ENCODE measurements at places on chromosomes 6 and 20.

DNA sequence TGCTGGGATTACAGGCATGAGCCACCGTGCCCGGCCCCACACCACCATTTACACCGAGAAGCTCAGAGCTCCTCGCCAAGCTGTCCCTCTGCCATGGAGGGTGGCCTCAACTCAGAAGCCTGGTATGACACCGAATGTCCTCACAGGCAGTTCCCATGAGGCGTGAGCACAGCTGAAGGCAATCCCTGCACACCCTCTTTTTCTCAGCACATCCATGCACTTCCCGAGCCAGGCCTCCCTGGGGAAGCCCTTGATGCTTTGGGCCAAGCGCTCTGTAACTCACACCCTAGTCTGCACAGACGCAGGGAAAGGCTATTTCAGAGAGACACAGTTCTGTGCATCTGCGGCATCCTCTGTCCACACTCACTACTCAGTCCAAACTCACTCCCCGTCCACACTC lies 18.4 kb downstream of the THBS2 start:
- H3K4me3 ChIP-seq, result no peak overlapping the region
- H3K27me3 ChIP-seq, result no peaks in the 10 kb centered on the region
- DNase-seq, result no peak
- no peak overlapping the region for H3K27ac ChIP-seq

DNA sequence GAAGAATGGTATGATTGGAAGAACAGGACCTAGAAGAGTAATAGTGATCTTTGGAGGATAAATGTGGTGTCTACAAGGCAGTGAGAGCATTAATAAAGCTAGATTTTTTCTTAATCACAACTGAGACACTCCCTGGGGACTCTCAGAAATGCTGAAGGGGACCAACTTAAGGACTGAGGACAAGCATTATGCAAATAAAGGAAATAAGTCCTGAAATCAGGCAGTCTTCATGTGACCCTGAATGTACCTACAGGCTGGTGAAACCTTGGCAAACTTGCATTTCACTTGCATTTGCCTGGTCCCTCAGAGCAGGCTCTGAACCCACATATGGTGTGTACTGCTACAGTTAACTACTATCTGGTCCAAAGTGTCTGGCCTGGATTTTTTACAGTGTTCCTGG lies 19.3 kb upstream of the TTK start:
- no peaks in the 10 kb centered on the region for H3K4me1 ChIP-seq
- H3K36me3 ChIP-seq, result no peaks in the 10 kb centered on the region
- DNase-seq, result no peak

- no peak overlapping the region for H3K27ac ChIP-seq
- no peak overlapping the region for H3K4me3 ChIP-seq
- peaks cover 8% of the 10 kb centered on the region for H3K4me1 ChIP-seq
- H3K27me3 ChIP-seq, result no peaks in the 10 kb centered on the region
- peaks cover 1% of the 10 kb centered on the region for H3K36me3 ChIP-seq
Measured at GRCh38 chr6:143743301-143744166, 65.8 kb downstream of the PHACTR2 start.

GRCh38 chr6:81801489-81801888 lies 49.0 kb upstream of the TENT5A start:
- no peak overlapping the region for H3K27ac ChIP-seq
- no peaks in the 10 kb centered on the region for H3K27me3 ChIP-seq
- H3K36me3 ChIP-seq, result no peaks in the 10 kb centered on the region
- no peak for DNase-seq
- no peak overlapping the region for H3K4me3 ChIP-seq

GRCh38 chr20:47031821-47032220 lies 137.2 kb downstream of the EYA2 start:
- H3K27me3 ChIP-seq, result peaks cover 19% of the 10 kb centered on the region
- no peak overlapping the region for H3K4me3 ChIP-seq
- no peaks in the 10 kb centered on the region for H3K36me3 ChIP-seq
- no peak overlapping the region for H3K27ac ChIP-seq

GRCh38 chr6:114747995-114748625 lies 405.3 kb upstream of the HS3ST5 start:
- H3K36me3 ChIP-seq, result no peaks in the 10 kb centered on the region
- H3K27ac ChIP-seq, result no peak overlapping the region
- no peaks in the 10 kb centered on the region for H3K4me1 ChIP-seq

DNA sequence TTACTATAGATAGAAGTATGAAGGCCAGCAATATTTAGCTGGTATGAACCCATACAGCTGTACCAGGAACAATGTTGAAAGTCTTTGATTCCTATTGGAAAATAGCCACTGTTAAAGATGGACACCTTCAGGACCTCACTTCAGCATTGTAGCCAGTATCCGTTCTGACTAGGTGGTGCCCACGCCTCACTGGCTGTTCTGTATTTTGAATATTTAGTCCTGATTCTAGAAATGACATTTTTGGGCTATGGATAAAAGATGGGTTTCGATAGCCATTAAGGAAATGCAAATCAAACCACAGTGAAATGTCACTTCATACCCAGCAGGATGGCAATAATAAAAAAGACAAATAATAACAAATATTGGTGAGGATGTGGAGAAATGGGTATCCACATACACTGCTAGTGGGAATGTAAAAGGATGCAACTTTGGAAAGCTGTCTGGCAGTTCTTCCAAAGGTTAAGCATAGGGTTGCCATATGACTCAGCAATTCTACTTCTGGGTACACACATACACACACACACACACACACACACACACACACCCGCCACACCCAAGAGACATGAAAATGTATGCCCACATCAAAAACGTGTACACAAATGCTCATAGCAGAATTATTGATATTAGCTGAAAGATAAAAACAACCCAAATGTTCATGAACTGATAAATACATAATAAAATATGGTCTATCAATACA lies 56.8 kb downstream of the UTRN start:
- H3K27me3 ChIP-seq, result no peaks in the 10 kb centered on the region
- H3K27ac ChIP-seq, result no peak overlapping the region
- no peak for DNase-seq
- peaks cover 74% of the 10 kb centered on the region for H3K4me1 ChIP-seq
- peaks cover 5% of the 10 kb centered on the region for H3K36me3 ChIP-seq

DNA sequence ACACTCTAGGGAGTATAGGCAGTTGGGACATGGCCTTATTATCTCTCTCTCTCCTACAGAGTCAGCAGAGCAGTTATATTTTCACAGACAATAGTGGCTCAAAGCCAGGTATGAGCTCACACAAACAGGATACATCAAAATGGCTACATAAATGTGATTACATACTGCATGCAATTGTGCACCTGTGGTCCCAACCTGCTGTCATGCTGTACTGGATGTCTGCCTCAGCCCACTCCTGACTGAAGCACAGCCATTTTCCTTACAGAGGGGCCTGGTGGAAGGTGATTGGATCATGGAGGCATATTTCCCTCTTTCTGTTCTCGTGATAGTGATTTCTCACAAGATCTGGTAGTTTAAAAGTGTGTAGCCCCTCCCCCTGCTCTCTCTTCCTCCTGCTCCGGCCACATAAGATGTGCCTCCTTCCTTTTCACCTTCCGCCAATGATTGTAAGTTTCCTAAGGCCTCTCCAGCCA lies 37.0 kb upstream of the SAMHD1 start:
- H3K4me1 ChIP-seq, result peaks cover 28% of the 10 kb centered on the region
- peak overlapping the region; percentile 17 for H3K27ac ChIP-seq
- peaks cover 5% of the 10 kb centered on the region for H3K36me3 ChIP-seq
- no peak overlapping the region for H3K4me3 ChIP-seq

DNA sequence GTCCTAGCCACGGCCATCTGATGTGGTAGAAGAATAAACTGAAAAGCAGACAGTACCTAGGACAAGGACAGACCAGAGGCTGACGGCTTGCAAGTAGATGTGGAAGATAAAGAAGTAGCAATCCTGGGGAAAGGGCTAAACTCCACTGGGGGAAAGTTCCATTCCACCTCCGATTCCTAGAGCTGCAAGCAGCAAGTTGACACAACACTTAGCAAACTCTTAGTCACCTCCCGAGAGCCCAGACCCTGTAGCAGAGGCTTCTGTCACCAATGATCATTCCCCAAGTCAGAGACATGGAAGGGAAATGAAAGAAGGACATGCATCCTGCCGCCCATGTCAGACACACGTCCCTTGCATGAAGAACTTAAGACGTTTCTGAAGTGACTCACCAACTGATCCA lies 99.2 kb upstream of the RPS6KA2 start:
- no peak for DNase-seq
- H3K36me3 ChIP-seq, result no peaks in the 10 kb centered on the region
- H3K4me1 ChIP-seq, result peaks cover 10% of the 10 kb centered on the region
- no peak overlapping the region for H3K27ac ChIP-seq
- H3K4me3 ChIP-seq, result no peak overlapping the region
- no peaks in the 10 kb centered on the region for H3K27me3 ChIP-seq

GRCh38 chr20:17676942-17677341 lies 5.1 kb downstream of the RRBP1 start:
- H3K27ac ChIP-seq, result no peak overlapping the region
- peaks cover 5% of the 10 kb centered on the region for H3K4me1 ChIP-seq
- H3K27me3 ChIP-seq, result no peaks in the 10 kb centered on the region
- H3K36me3 ChIP-seq, result peaks cover 2% of the 10 kb centered on the region
- DNase-seq, result no peak
- no peak overlapping the region for H3K4me3 ChIP-seq

DNA sequence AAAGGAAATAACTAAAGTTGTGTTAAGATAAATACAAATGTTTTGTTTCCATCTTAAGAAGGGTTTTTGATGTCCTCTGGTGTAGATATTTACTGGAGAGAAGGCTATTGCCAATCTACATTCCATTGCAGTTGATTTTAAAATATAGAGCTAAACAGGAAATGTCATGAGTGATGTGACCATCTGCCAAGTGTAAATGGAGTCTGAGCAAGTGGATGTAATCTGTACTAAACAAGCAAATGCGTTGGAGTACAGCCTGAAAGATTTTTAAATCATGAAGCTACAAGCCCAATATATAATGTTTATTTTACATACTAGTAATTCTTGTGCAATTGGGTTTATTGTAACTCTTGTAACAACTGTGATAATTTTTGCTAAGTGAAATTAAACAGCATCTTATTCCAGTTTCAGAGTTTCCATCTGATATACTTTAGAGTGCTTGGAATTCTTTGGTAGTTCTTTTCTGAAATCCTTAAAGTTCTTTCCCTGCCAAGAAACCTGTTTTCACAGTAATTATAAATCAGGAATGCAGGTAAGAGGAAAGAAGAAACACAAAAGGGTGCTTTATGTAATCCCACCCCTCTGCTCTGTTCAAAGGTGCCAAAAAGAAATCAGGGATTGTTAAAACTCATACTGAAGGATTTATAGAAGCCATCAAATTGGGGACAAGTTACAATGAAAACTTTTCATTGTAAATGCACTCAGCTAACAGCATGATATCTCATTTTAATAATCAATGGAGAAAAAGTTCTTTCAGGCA lies 47.2 kb upstream of the FLRT3 start:
- no peaks in the 10 kb centered on the region for H3K4me1 ChIP-seq
- no peak for DNase-seq
- H3K27me3 ChIP-seq, result no peaks in the 10 kb centered on the region

- no peaks in the 10 kb centered on the region for H3K36me3 ChIP-seq
- no peak for DNase-seq
- H3K27me3 ChIP-seq, result no peaks in the 10 kb centered on the region
- no peak overlapping the region for H3K27ac ChIP-seq
Measured at GRCh38 chr6:108638993-108639392, 78.3 kb downstream of the FOXO3 start.

DNA sequence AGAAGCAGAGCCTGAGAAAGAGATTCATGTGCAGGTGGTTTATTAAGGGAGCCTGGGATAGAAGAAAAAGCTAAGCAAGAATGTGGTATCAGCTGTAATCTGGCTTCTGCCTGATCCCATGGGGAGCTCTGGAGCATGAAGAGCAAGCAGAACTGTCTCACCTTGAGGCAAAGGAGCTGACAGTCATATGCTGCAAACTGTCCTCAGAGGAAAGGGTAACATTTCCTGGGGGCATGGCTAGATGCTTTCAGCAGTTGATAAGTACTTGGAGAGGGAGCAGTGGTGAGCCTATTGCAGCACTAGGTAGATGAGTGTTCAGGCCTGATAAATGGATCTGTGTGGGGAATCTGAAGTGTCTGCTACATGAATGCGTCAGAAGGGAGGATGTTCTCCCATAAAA lies 621.5 kb upstream of the BTBD3 start:
- no peak overlapping the region for H3K4me3 ChIP-seq
- DNase-seq, result no peak
- H3K27ac ChIP-seq, result no peak overlapping the region
- no peaks in the 10 kb centered on the region for H3K4me1 ChIP-seq

DNA sequence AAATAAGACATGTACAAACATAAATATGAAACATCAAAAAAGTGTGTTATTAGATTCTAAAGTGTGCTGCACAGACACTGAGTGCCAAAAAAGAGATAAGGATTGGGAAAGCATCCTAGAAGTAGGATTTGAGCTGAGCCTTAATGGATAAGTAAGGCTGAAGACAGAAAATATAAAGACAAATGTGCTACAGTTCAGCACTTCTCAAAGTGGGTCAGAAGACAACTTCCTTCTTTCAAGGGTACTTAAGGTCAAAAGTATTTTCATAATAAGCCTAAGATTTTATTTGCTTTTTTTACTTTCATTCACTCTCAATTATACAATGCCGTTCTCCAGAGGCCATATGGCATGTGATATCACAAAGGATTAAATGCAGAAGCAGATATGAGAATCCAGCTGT lies 16.8 kb downstream of the USP45 start:
- no peak overlapping the region for H3K4me3 ChIP-seq
- H3K36me3 ChIP-seq, result peaks cover 18% of the 10 kb centered on the region
- H3K4me1 ChIP-seq, result no peaks in the 10 kb centered on the region
- H3K27me3 ChIP-seq, result no peaks in the 10 kb centered on the region
- no peak for DNase-seq
- no peak overlapping the region for H3K27ac ChIP-seq

DNA sequence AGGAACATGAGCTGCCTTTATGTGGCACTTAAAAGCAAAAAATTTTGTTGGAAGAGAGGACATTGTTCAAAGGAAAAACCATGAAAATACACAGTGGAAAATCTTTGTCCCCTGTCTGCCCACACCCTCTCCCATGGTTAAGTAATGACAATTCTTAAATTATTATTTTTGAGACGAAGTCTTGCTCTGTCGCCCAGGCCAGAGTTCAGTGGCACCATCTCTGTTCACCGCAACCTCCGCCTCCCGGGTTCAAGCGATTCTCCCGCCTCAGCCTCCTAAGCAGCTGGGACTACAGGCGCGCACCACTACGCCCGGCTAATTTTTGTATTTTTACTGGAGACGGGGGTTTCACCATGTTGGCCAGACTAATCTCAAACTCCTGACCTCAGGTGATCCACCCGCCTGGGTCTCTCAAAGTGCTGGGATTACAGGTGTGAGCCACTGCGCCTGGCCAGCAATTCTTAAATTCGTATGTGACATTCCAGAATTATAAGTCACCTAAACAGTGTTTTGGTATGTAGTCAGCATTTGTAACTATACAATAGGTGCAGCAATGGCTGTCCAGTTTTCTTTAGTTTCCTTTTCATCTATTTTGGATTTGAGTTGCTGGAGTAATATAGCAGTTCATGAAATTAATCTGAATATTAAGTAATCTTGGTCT lies 636 bp upstream of the SSR1 start:
- DNase-seq, result no peak
- H3K4me3 ChIP-seq, result peak overlapping the region; percentile 94
- peaks cover 29% of the 10 kb centered on the region for H3K4me1 ChIP-seq
- H3K36me3 ChIP-seq, result peaks cover 23% of the 10 kb centered on the region

- H3K4me3 ChIP-seq, result peak overlapping the region; percentile 84
- no peak for DNase-seq
- no peaks in the 10 kb centered on the region for H3K27me3 ChIP-seq
- peaks cover 44% of the 10 kb centered on the region for H3K4me1 ChIP-seq
- H3K27ac ChIP-seq, result peak overlapping the region; percentile 11
- H3K36me3 ChIP-seq, result peaks cover 2% of the 10 kb centered on the region
Measured at GRCh38 chr6:30500421-30501355, 11.4 kb downstream of the HLA-E start.

GRCh38 chr6:55175078-55176049 lies 1.0 kb downstream of the HCRTR2 start:
- DNase-seq, result no peak
- peaks cover 11% of the 10 kb centered on the region for H3K27me3 ChIP-seq
- H3K27ac ChIP-seq, result no peak overlapping the region
- no peak overlapping the region for H3K4me3 ChIP-seq

Data from activated T-cell treated with anti-CD3 and anti-CD28 coated beads, Interleukin-2, amount 50 U/mL, for 72 hours (primary cell).